ENCODE measurements at places on chromosomes 1 and 21. TPM values are rescaled to one million over a fixed set of nuclear protein-coding genes. Genes with fewer than 3 reads are reported as not detected.

DNA sequence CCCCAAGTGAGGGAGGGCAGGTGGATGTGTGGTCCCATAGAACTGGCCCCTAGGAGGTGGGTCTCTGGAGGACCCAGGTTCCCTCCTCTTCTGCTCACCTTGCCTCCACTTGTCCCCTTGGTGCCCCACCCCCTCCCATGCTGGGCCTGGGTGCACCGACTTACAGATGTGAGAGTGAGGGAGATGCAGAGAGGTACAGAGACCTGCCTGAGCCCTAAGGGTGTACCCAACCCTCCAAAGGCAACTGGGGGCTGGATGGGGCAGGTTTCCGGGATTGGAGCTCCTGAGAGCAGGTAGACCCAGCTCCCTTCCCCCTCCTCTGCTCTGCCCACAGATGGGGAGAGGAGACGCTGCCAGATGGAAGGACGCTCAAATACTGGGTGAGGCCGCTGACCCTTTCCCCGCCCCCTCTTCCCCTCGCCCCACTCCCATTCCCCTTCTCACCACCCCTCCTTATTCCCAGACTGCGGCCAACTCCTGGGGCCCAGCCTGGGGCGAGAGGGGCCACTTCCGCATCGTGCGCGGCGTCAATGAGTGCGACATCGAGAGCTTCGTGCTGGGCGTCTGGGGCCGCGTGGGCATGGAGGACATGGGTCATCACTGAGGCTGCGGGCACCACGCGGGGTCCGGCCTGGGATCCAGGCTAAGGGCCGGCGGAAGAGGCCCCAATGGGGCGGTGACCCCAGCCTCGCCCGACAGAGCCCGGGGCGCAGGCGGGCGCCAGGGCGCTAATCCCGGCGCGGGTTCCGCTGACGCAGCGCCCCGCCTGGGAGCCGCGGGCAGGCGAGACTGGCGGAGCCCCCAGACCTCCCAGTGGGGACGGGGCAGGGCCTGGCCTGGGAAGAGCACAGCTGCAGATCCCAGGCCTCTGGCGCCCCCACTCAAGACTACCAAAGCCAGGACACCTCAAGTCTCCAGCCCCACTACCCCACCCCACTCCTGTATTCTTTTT, 10.3 kb downstream of the TINAGL1 start:
- no peak for DNase-seq

- no peak for DNase-seq
These were observed 131.3 kb downstream of the RGS7 start for GRCh38 chr1:241225741-241226140.

DNA sequence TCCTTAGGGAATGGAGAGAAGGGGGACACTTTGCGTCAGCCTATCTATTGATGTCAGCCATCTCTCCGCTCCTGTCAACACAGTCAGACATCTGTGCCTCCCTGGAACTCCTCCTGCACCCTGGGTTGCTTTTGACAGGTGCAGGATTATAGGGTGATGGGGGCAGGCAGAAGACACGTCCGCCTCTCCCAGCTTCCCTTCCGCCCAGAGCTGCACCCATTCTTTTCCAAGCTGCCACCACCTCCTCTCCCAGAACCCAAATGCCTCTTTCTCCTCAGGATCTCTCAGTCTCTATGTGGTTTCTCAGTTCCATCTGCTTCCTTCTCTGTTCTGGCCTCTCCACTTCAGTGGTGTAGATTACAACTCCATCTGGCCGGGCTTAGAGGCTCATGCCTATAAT, 17.1 kb upstream of the KIF1B start:
- no peak for DNase-seq

DNA sequence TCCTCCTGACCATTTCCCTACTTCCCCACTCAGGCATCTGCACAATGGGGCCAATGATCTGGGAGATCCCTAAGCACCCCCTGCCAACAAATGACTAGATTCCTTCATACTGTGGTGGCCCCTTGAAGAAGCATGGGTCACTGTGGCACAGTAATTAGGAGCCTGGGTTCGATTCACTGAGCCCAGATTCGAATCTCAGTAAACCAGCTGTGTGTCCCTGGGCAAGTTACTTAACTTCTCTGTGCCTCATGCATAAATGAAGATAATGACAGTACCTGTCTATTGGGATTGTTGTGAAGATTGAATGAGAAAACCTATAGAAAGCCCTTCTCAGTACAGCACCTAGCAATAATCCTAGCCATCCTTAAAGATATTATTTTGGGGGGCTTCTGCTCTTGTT, 27.5 kb downstream of the SPAG17 start:
- no peak for DNase-seq

- DNase-seq = no peak
These were observed 293.8 kb upstream of the USP25 start for GRCh38 chr21:15436031-15436430.

DNA sequence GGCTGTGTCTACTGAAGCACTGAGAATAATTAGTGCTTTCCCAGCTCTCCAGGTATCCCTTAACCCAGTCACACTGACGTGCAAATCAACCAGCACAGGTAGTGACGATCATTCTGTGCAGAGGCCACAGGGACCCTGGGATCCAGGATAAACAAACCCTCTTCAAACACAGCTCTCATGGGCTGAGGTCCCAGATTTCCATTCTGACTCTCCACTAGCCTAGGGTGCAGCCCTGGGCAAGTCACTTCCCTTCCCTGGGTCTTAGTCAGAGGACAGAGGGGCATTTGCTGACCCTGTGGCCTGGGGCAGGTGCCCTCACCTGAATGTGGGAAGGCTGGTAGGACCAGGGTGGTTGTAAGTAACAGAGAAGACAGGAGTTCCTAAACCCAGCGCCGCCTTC, 724.7 kb downstream of the MATN1 start:
- DNase-seq = no peak

The APOBEC4 gene
- polyA plus RNA-seq = not detected

The HSF2BP gene
- polyA plus RNA-seq = 1.7 TPM

The FCN3 gene
- not detected for polyA plus RNA-seq

DNA sequence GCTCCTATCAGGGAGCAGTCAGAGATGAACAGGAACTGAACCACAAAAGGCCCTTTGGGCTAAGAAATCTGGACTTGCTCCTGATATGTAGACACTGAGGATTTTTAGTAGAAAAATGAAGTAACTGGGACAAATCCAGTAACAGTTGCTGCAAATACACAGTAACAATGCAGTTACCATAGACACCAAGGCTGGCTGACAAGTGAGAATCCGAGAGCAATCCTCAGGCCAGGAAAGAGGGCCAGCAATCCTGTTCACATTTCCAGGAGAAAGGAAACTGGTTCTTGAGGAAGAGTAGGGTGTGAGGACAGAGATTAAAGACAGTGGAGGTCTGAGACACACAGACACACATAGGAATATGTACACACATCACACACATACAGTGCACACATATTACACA, 9.3 kb upstream of the LORICRIN start:
- no peak for DNase-seq

The ZNF695 gene
- polyA plus RNA-seq = 2.7 TPM

DNA sequence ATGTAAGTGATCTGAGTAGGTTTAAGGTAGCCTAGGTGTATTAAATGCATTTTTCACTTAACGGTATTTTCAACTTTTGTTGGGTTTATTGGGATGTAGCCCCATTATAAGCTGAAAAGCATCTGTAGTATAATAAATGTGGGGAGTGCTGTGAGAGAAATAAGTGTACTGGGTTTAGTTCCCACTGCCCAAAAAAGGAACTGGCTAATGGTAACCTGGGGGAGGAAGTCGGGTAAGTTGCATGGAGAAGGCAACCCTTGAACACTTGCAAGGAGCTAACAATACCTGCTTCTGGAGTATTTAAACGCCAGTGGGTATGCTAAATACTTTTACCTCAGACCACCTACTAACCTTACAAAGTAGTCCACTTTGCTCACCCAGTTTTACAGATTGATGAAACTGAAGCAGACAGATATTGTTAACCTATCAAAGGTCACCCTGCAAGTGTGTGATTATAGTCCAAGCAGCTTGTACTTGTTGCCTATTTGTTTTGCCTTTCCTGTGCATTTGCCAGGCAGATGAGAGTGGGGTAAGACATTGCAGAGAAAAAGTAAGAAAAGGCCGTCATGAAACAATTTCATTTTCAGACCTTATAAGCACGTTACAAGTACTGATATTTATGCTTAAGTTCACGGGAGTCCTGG, 7.6 kb upstream of the SHISA4 start:
- DNase-seq = no peak

The SPRR4 gene
- not detected for polyA plus RNA-seq

GRCh38 chr1:60171801-60172200, 98.2 kb upstream of the C1orf87 start:
- no peak for DNase-seq

- DNase-seq = peak; percentile 24
These were observed 32.1 kb downstream of the SERTAD4 start for GRCh38 chr1:210264496-210265380.

DNA sequence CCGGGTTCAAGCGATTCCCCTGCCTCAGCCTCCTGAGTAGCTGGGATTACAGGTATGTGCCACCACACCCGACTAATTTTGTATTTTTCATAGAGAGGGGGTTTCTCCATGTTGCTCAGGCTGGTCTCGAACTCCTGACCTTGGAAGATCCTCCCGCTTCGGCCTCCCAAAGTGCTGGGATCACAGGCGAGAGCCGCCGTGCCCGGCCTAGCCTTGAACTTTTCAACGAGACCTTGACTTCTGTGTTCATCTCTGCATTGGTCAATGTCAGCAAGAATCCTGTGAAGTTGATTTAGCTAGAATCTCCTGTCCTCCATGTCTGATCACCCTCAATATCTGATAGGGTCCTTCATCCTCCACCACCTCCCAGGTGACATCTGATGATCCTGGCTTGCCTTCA, 11.4 kb upstream of the CNR2 start:
- DNase-seq = no peak

DNA sequence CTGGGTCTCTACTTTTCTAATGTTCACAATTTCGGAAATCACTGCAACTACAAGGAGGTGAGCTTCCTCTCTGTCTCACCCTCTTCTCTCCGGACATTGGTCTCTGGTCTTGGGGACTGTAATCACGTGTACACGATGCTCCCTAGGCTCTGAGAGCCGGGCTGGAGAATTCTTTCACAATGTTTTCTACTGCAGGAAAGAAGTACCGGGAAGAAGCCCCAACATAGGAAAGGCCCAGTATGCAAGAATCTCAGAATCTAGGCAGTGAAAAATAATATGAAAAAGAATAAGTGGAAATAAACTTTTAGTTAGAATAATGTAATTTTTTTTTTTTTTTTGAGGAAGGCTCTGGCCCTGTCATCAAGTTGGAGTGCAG, 13.5 kb upstream of the HJV start:
- peak; percentile 80 for DNase-seq

The PTPN22 gene
- not detected for polyA plus RNA-seq

- no peak for DNase-seq
These were observed 2.3 kb downstream of the IL6R start for GRCh38 chr1:154407198-154408091.

The C1orf115 gene
- 6.8 TPM for polyA plus RNA-seq

GRCh38 chr1:19124273-19124672, 85.8 kb downstream of the UBR4 start:
- DNase-seq = no peak

The METTL13 gene
- 46.5 TPM for polyA plus RNA-seq

The CPTP gene
- 11.9 TPM for polyA plus RNA-seq

DNA sequence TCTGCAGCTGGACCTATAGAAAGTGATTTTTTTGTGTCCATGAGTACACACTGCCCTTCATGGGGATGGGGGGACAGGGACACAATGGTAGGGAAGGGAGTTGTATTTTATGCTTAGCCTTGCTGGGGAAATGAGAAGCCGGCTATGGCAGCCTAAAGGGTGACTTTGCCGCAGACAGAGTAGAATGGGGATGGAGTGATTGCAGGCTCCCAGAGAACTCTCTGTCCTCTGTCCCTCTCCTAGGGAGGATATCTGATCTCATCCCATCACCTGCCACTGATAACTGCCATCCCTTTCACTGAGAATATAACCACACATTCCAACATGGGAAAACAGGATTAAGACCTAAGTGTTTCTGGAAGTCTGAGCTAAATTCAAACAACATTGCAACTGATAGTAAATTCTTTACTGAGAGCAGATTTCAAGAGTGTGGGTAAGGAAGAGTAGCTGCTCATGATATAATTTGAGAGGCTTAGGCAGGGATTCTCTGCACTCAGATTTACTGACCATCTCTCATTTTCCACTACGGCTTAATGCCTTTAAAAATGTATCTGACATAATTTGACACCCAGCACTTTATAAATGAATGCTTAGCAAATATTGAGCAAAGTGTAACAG, 13.9 kb downstream of the SH2D1B start:
- no peak for DNase-seq

The BCL2L15 gene
- 2.1 TPM for polyA plus RNA-seq

The KRTAP21-2 gene
- polyA plus RNA-seq = not detected

DNA sequence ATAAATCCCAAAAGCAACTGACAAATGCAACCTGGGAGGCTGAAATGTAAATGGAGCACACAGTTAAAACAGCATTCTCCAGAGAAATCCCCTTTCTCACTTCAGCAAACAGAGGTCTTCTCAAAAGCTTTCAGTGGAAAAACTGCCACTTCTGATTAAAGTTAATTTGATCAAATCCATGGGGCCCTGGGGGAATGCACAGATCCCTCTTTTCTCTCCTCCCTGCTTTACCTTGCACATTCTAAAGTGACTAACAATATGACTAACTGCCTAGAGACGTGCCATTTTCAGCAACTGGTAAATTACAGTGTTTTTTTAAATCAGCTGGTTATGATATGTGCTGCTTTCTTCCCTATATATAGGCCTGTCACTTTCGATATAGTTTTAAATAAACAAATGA, 142.5 kb downstream of the RERE start:
- DNase-seq = no peak

- DNase-seq = no peak
These were observed 54.7 kb upstream of the SSBP3 start for GRCh38 chr1:54460861-54461387.

DNA sequence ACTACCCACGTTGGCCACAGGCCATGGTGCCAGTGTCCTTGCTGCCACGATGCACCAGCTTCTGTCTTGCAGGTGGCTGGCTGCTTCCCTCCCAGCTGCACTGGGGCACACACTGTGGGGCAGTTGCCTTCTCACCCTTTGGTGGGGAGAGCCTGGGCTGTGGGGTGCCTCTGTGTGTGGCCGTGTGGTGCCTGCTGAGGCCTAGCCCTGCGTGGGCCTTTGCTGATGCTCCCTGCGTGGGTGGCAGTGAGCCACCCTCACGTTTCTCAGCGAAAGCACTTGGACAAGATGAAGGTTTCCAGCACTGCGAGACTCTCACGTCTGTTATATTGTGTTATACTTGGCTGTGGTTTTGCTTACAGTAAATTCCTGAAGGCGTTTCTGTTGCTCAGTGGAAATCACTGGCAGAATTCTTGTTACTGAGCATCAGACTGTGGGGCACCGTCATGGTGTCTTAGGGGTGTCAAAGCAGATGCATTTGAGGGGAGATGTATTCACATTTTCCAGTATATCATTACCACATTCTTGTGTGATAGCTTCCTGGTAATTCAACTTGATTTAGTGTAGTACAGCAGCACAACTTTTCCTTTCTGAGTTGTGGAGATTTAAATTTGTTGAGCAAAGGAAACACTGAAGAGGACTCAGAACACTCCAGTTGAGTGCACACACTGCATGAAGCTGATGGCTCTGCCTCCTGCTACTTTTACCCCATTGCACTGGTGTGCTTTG, 124.7 kb downstream of the PCBP3 start:
- no peak for DNase-seq

The C4BPB gene
- 5.1 TPM for polyA plus RNA-seq

GRCh38 chr1:64691626-64692025, 53.2 kb upstream of the RAVER2 start:
- no peak for DNase-seq

- DNase-seq = peak; percentile 15
These were observed 31.4 kb downstream of the CLCA1 start for GRCh38 chr1:86499987-86500593.

The CLCA1 gene
- not detected for polyA plus RNA-seq

GRCh38 chr1:207628776-207629175, 16.2 kb upstream of the CR1L start:
- no peak for DNase-seq

The PTPN14 gene
- 10.3 TPM for polyA plus RNA-seq

The PRRX1 gene
- not detected for polyA plus RNA-seq

The OR10K2 gene
- polyA plus RNA-seq = not detected

Measured in A549 (cell line).